ENCODE measurements at places on chromosomes 11 and 22.

GRCh38 chr11:5983443-5983842, 3.3 kb downstream of the OR52L1 start:
- no peak for DNase-seq

DNA sequence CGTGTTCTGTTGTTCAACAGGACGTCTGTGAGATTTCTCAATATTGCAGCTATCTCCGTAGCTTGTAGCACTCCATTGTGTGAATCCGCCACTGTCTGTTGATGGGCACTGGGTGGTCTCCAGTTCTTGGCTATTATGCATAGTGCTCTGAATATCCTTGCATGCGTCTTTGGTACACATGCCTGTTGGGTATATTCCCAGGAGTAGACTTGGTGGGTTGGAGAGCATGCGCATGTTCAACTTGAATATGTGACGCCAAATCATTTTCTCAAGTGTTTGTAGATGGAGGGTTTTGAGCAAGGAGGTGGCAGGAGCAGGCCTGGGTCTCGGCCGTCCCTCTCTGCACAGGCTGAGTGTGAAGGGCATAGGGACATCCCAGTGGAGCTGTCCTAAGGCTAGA, 24.8 kb upstream of the TSKU start:
- no peak for DNase-seq

DNA sequence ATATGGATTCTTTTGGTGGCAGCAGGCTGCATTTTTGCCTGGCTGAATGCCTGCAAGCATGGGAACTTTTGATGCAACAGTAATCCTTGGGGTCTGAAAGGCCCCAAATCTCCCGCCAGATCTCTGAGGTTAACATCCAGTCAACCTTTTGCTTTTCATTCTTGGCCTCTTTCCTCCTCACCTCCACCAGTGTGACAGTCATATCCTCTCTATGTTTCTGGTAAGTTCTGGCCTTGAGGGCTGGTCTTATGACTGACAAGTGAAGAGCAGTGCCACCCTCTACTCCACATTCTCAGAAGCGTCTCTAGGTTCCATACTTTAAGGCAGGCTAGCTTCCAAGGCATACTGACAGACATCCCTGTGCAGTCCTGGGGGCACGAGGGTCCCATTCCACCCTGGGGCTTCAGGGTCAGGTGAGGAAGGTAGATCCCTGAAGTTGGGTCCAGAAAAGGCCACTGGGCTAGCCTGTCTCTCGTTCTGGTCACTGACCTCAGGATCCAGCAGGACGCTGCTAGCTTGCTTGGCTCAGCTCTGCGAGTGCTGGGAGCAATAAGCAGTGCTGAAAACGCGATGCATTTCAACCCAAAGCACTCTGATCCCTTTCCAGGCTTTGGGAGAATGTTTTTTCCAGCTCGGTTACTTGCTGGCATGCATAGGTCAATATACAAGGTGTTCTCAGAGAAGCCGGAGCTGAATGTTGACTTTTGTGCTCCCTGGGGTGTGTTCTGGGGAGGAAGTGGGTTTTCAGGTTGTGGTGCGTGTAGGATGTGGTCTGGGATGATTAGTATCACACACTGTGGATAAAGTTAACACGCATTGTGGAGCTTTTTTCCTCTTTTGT, 75.2 kb downstream of the PTPRJ start:
- DNase-seq, result no peak

- DNase-seq, result no peak
These were observed 168.8 kb upstream of the SYT13 start for GRCh38 chr11:45454917-45455401.

GRCh38 chr11:304061-304506, 3.5 kb upstream of the IFITM2 start:
- DNase-seq, result no peak

DNA sequence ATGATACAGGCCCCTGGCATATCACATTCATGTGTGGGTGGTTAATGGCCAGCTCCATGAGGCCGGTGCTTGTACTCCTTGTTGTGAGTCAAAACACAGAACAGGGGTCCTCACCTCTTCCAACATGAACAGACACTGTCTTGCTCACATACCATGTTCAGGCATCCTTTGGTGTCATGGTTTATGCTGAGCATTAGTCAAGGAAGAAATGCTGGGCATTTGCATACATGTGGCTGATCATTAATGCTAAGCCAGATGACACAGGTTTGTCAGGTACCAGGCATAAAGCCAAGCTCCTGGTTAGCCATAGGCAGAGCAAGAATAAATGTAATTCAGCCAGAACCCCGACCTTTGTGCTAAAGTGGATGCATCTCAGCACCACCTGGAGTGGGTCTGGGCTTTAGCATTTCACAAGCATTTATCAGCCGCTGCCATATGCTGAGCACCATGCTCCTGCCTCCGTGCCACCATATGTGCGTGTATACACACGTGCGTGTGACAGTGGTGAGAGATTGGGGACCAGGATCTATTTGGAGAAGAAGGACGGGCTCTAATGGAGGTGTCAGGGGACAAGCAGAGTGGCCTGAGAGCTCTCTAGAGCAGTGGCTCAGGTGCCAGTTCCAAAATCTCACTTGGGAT, 55.0 kb downstream of the MICAL2 start:
- DNase-seq, result no peak

- no peak for DNase-seq
These were observed 1.9 kb downstream of the SYVN1 start for GRCh38 chr11:65132238-65132987.

- DNase-seq, result no peak
These were observed 531 bp upstream of the SOX6 start for GRCh38 chr11:16356761-16357393.

DNA sequence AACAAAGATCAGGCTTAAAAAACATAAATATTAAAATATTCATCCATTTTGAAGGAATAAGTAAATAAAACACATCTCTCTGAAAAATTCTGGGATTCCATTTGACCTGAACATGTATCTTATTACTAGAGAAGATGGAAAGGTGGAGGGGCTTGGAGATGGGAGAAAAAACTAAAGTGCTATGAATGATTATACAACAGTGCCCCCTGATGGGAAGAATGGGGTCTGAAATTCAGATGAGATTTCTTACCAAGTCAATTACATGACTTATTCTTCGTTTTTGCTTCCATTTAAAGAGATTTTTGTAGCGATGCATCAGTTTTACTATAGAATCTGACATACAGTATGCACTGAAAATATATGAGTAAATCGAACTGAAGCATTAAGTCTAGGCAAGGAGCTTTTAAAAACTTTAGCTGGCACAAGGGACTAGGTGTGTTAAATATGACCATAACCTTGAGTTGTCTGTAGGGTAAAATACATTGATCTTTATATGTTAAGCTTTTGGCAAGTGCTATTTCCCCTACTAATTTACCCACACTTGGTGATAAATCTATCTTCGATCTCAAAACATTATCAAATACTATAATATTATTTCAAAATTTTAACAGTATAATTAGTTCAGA, 718.8 kb downstream of the CNTN5 start:
- peak; percentile 3 for DNase-seq

GRCh38 chr22:24146194-24146616, 35.1 kb upstream of the SUSD2 start:
- peak; percentile 68 for DNase-seq

GRCh38 chr11:100515087-100515486, 172.0 kb upstream of the ARHGAP42 start:
- no peak for DNase-seq

DNA sequence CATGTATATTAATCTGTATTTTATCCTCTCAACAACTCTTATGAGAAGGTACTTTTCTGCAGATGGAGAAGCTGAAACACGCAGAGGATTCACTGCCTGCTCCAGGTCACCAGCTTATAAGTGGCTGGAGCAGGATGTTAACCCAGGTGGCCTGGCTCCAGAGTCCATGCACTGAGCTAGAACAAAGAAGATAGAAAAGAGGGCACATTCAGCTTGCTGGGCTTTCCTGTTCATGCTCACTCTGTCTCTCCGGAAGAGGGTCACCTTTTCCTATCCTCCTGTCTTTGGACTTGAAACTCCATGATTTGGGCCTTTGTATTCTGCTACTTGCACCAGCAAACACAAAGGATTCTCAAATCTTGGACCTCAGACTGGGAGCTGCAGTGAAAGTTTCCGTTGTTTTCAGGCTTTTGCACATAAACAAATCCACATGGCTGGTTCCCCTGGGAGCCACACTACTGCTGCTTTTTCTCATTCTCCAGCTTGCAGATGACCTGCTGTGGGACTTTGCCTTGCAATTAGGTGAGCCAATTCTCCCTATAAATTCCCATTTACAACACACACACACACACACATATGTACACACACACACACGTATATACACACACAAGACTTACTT, 117.3 kb upstream of the GRK3 start:
- no peak for DNase-seq

DNA sequence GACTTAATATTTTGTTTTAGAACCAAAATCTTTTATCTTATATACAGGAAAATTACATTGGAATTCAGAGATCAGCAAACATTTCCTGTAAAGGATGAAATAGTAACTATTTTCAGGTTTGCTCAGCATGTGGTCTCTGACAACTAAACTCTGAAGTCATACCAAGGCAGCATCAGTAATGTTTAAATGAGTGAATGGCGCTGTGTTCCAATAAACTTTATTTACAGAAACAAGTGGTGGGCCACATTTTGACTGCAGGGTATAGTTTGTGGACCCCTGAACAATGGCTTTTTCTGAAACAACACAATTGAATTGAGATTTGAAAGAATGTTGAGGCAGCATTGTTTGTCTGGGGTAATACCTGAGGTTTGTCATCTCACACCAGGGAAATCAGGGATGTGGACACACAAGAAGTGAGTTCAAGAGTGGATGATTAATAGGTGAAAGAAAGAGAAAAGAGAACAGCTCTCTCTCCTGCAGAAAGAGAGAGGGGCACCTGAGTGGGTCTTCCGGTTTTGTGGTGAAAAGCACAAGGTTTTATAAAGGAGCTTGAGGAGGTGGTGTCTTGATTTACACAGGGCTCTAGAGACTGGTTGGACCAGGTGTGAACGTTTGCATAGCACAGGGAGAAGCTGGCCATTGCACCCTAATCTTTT, 113.5 kb upstream of the VPREB1 start:
- DNase-seq, result no peak

- no peak for DNase-seq
These were observed 8.2 kb downstream of the C11orf21 start for GRCh38 chr11:2293531-2293971.

DNA sequence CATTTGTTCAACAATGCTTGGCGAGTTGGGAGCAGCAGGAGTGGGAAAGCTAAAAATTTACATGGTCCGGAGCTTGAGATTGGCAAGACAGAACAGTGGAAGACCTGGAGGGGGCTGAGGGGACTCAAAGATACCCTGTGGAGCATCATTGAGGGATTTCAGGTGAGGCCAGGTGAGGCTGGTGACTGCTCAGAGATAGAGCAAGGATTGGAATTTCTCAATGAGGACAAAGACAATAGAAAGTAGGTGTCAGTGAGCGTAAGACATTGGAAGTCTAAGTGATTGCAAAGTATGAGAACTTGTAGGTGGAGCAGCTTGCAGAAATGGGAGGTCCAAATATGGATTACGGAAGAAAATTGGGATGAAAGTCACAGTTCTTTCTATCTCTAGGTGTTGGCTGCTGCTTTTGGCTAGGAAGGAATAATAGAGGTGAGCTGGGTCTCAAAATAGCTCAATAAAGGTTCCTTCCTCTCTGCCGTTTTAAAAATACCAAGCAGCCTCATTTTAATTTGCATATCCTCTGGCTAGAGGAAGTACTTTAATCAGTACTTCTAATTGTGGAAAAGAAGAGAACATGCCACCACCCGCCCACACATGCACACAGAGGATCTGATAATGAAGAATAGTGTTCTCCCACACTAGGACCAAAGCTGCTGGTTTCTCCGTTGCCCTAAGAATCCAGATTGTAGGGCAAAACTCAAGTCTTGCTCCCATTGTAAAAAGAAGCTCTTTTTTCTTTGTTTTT, 41.8 kb upstream of the SORL1-AS1 start:
- no peak for DNase-seq

- no peak for DNase-seq
These were observed 76.3 kb upstream of the SESN3 start for GRCh38 chr11:95307286-95307685.

GRCh38 chr11:42465623-42466022, 846.2 kb upstream of the API5 start:
- DNase-seq, result no peak

- DNase-seq, result no peak
These were observed 67.2 kb downstream of the SLC17A6 start for GRCh38 chr11:22405377-22405776.

DNA sequence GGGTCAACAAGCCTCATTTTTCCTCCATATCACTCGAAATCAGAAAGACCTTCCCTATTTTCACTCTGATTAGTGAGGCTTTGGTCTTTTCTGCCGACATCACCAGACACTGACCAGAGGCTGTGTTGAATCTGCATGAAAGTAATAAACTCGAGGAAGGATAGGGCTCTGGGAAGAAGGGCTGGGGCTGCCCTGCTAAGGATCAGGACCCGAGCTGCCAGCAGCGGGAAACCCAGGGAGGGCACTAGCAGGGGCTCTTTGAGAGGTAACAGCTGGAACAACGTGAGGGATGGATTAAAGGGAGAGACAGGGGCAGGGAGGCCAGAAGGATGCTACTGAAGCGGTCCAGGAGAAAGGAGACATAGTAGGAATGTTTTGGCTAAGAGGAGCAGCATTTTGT, 377.5 kb upstream of the NARS2 start:
- no peak for DNase-seq

GRCh38 chr11:107591378-107592230, 657 bp downstream of the ELMOD1 start:
- no peak for DNase-seq

GRCh38 chr11:32213223-32213622, 122.3 kb downstream of the RCN1 start:
- peak; percentile 88 for DNase-seq

GRCh38 chr11:66559142-66559865, 9.1 kb downstream of the CTSF start:
- no peak for DNase-seq

DNA sequence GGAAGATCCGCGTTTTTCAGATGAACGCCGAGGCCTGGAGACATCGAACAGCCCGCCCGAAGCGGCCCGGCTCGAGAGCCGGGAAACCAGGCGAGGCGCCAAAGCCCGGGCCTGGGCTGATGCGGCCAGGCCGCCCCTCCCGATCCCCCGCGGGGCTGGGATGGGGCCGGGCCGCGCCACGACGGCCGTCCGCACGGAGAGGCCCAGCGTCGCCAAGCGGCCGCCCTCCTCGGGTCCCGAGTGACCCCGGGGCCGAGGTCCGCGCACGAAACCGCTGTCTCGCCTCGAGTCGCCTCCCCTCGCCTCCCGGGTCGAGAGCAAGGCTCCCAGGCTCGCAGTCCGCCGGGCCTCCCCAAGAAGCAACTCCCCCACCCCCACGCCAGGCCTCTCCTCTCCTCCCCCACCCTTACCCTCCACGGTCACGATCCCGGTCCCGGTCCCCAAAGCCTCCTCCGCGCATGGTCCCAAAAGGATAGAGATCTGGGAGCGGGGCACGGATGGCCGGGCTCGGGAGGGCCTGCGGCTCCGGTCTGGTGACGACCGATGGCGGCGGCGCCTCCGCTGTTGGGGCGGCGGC, 482 bp downstream of the DDX17 start:
- DNase-seq, result no peak

DNA sequence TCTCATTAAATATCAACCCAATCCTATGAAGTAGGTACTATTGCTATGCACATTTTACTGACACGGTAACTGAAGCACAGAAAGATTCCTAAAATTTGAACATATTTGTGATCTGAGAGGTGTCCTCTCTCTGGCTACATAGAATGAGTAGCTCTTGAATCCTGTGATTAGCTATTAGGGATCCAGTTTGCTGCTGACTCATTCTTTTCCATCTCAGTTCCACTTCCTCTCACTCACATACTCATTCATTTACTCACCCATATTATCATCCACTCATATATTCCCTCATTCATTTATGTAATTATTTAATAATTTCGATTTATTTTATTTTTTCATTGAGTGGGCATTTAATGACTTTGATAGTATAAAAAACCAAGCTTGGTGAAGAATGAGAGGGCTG, 42.7 kb downstream of the OR5B17 start:
- DNase-seq, result no peak

- no peak for DNase-seq
These were observed 35.6 kb downstream of the ETS1 start for GRCh38 chr11:128551611-128552335.
